WERI-Rb-1 (cell line): ENCODE measurements at places on chromosomes 16 and 17.

- DNase-seq = no peak
Measured at GRCh38 chr16:87762071-87762571, 3.7 kb downstream of the KLHDC4 start.

- DNase-seq = no peak
Measured at GRCh38 chr16:87150262-87150661, 166.9 kb downstream of the C16orf95 start.

DNA sequence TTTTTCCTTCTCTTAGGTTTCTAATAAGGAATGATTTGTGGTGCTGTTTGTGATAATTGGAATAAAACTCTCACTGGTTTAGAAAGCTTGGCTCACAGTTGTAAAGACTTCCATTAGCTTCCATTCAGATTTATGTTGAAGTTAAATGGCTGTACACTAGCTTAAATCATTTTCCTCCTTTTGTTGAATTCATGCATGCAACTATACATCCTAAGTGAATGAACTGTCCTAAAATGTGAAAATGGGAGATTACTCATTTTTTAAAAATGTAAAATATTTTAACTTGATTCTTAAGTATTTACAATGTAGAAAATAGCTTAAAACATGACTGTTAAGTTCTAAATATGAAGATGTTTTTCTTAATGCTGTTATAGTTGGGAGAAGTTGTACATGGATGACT lies 15.2 kb downstream of the PRKCA start:
- no peak for DNase-seq

- no peak for DNase-seq
Measured at GRCh38 chr17:20059728-20060188, 50.6 kb downstream of the SPECC1 start.

- no peak for DNase-seq
Measured at GRCh38 chr17:59601130-59601529, 18.6 kb upstream of the CLTC start.

DNA sequence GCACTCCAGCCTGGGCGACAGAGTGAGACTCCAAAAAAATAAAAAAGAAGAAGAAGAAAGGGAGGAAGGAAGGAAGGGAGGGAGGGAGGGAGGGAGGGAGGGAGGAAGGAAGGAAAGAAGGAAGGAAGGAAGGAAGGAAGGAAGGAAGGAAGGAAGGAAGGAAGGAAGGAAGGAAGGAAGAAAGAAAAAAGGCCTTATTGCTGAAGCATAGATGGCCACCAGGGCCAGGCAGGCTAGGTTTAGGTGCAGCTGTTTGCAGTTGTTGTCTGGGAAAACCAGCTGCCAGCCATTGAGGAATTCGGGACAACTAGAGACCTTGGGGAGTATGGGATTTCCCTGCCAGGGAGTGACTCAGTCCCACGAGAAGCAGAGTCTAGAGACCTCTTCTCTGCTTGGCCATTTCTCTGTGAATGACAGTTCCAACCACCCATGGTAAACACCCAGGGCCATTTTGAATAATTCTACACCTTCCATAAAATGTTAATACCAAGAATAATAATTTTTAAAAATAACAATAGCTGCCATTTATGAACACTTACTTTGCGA lies 31.0 kb downstream of the SCNN1B start:
- no peak for DNase-seq

- DNase-seq = no peak
Measured at GRCh38 chr17:77453613-77454241, 313.0 kb downstream of the SEC14L1 start.

- no peak for DNase-seq
Measured at GRCh38 chr16:10314811-10315210, 71.0 kb upstream of the ATF7IP2 start.

- DNase-seq = no peak
Measured at GRCh38 chr17:5582209-5583185, 1.8 kb downstream of the NLRP1 start.

DNA sequence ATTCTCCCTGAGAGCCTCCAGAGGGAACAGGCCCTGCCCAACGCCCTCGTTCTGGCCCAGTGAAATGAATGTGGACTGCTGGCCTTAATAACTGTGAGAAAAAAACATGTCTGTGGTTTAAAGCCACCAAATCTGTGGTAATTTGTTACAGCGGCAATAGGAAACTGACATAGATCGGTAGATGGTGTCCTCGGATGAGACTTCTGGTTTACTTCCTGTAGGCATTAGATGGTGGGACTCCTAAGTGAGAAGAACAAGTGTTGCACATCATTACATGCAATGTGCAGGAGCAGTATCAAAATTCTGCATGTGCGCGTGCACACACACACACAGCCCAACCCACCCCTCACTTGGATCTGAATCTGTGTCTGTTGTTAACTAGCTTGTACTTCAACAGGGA lies 42.0 kb downstream of the CDK5R1 start:
- DNase-seq = no peak

DNA sequence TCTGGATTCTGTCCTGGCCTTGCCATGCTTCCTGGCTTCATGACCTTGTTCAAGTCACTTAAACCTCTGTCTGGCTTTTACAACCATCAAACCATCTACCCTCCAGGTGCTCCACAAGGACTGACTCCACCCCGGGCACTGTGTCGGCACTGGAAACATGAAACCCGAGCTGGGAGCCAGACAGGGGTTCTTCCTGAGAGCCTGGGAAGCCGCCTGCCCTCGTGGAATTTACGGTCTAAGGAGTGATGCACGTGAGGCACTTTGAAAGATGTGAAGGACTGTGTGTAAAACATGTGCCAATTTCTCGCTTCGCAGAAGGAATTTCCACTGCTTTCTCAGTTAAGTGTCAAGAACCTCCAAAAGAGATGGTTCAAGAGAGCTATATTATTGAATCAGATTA lies 11.6 kb downstream of the CDK5R1 start:
- DNase-seq = no peak

DNA sequence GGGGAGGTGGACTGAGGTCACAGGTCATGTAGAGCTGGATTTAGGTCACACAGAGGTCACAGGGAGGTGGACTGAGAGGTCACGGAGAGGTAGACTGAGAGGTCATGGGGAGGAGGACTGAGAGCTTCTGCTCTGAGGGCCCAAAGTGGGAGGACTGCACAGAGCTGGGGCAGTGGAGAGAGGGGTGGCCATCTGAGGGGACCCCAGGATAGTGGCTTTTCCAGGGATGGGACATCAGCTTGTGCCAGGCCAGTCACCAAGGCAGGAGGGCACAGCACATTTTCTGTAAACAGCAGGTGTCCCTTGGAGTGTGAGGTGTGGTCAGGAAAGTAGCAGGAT lies 26.1 kb upstream of the JPT2 start:
- no peak for DNase-seq

DNA sequence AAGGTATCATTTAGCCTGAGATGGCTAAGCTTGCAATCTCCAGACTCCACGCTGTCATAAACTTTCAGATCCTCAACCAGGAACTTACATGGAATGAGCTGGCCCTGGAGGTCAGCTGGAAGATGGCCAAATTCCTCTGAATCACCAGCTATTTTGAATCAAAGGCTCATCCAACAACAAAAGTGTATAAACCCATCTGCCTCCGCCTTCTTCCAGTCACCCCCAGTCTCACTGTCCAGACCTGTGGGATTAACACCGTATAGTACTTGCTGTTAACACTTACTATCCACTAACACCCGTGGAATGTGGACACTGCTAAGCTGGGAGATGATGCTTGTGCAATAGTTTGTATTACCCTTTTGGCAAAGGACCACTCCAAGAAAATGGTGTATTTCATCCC lies 1.9 kb upstream of the LCMT1 start:
- no peak for DNase-seq

- no peak for DNase-seq
Measured at GRCh38 chr16:23310217-23310616, 8.1 kb downstream of the SCNN1B start.

- no peak for DNase-seq
Measured at GRCh38 chr16:65981057-65981456, 385.4 kb upstream of the CDH5 start.

GRCh38 chr16:3020604-3021448 lies 658 bp downstream of the TNFRSF12A start:
- no peak for DNase-seq

DNA sequence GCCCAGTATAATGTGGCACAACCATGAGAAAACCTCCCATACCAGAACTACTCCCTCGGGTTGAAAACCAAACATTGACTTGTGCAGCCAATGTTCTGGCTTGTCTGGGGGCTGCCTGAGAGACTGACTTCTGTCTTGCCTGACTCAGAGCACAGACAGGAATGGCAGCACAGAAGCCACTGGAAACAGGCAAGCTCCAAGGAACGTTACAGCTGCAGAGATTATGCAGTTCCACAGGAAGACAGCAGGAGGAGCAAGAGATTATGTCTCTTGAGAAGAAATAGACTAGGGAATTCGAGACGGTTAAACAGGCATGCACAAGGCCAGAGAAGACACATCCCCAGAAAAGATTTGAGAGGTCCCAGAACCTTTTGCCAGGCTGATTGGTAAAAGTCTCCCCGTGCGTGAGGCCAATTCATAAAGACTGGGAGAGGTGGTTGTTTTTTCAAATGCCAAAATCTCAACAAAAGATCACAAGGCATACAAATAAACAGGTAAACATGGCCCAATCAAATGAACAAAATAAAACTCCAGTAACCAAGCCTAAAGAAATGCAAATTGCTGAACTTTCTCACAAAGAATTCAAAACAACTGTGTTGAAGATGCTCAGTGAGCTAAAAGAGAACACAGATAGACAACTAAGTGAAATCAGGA lies 90.6 kb upstream of the CDH5 start:
- DNase-seq = peak; percentile 74

DNA sequence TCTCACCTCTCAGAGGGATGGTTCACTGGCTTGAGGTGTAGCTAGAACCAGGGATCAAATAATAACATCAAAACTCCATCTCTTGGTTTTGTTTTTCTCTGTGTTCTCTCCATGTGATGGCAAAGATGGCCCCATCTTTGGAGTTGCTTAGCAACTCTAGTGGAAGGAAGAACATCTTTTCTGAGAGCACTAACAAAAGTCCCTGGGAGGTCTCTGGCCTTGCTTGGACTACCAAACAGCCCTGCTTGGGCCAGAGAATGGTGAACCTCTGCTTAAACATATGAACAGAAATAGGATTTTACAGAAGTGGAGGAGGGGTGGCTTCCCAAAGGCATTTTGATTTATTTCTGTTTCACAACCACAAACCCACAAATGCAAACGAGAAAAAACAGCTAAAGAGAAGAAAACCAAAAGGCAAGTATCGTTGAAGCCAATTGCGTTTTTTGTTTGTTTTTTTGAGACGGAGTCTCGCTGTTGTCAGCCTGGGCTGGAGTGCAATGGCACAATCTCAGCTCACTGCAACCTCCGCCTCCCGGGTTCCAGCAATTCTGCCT lies 13.2 kb downstream of the GABARAPL2 start:
- DNase-seq = no peak

DNA sequence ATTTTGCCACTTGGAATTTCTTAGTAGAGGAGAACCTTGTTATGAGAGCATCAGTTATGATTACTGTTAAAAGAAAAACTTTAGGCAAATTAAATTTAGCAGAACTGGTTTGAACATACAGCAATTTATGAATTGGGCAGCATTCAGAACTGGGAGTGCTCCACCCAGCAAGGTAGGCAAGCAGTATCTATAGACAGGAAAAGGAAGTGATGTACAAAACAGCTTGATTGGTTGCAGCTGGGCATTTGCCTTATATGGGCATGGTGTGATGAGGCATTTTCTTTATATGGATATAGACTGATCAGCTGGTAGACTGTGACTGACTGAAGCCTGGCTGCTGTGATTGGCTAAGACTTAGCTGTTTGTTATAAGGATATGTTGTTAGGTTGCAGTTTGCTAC lies 17.6 kb upstream of the CYLD start:
- DNase-seq = no peak
